Transverse colon (tissue), 4 donors: ENCODE measurements at places on chromosomes 16 and 17.
A peak's percentile ranks its signal among the peaks of the same experiment; 100 is the strongest.

DNA sequence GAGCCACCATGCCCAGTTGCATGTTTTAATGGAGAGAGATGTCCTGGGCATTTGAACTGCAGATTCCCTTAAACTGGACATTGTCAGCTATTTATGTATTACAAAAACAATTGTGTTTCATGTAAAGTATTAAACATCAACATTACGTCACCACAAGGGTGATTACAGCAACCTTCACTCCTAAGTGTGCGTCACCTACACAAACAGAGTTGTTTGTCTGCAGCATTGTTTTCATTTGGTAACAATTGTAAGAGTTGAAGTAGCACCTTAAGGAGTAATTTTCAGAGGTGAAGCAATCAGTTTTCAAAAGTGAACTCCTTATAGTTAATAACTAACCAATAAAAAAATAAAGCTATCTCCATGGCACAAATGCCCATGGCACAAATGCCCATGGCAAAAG lies 271.4 kb downstream of the IRX3 start:
- DNase-seq = no peak

DNA sequence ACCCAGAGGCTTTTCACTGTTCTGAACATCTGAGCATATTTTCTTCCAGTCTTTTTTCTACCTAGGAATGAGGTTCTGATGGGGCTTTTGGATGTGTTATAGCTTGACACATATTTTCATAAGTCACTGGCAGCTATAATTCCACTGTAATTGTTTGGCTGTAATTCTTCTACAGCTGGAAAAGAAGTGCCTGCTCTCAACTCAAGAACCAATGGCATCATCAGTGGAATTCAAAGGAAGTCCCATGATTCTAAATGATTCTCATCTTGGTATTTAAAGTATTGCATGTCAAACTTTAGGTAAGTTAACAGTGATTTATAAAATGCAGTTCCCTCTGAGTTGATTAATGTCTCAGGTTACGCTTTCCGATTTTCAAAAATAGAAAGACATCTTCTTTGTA lies 16.8 kb downstream of the WIPI1 start:
- DNase-seq = no peak

DNA sequence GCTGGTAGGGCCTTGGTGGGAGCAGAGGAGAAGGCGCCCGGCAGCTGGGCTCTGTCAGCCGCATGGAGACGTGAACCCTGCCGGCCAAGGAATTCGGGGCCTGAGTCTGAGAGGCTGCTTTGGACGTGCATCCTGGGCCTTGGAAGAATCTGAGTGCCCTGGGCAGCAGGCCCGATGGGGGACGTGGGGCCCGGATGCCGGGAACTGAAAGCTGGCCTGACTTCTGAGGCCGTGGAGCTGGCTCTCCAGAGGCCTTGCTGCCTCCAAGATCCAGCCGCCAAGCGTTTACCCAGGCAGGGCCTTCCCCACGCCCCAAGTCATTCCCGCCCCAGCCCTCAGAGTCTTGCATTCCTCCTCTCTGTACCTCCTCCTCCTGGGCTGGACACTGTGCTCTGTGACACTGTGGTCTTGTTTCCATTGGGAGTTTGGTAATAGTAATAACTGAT lies 37.2 kb downstream of the NKD1 start:
- peak; percentile 63 for DNase-seq

DNA sequence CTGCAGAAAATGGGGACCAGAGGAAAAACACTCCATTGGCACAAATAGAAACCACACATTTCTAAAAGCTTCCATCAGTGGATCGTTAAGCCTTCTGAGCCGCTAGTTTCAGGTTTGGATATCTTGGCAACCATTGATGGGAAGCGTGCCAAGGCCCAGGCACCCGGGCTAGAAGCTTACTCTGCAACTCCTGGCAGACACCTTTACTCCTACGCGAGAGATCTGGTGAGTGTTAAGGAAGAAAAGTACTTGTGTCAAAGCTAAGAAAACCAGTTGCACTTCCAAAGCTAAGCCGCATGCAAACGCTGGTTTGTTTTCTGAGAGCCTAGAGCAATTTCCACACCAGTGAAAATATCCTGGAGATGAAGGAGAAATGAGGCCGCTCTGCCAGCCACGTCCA lies 472.4 kb downstream of the PMP22 start:
- DNase-seq = peak; percentile 21

GRCh38 chr17:41382394-41382793 lies 288 bp upstream of the KRT34 start:
- no peak for DNase-seq

- peak; percentile 80 for DNase-seq
Observed at GRCh38 chr17:42744283-42744805, 496 bp downstream of the EZH1 start.

GRCh38 chr17:62388856-62389255 lies 8.5 kb downstream of the EFCAB3 start:
- no peak for DNase-seq

- DNase-seq = no peak
Observed at GRCh38 chr17:56641894-56642293, 48.4 kb downstream of the NOG start.

DNA sequence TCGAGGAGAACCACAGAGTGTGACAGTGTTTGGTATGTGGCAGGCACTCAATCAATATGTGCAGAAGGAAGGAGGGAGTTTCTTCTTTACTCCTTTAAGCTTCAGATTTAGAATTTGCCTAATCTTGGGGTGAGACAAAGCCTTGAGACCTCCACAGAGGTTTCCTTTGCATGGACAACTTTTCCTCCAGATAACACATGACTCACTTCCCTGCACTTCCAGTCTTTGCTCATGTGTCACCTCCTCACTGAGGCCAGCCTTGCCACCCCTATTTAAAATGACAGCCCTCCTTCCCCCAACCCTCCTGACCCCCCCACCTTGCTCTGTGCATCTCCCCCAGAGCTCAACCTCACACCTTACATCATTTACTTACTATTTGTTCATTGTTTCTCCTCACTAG lies 17.4 kb upstream of the NOS2 start:
- no peak for DNase-seq

DNA sequence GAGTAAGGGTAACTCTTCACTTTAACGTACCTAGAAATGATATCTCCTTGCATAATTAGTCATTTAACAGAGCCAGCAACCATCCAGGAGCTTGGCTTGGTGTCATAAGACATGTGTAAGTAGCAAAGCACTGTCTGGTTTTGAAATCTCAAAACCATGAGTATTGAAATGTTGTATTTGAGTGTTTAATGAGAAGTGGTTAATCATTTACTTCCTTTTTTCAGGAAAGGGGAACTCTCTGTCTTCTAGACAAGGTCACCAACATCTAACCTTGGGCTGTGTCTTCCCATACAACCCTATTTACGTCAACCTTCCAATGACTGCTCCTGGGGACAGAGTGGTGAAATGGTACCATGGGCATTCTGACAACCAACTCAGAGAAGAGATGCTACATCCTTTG lies 27.1 kb downstream of the PMP22 start:
- no peak for DNase-seq

DNA sequence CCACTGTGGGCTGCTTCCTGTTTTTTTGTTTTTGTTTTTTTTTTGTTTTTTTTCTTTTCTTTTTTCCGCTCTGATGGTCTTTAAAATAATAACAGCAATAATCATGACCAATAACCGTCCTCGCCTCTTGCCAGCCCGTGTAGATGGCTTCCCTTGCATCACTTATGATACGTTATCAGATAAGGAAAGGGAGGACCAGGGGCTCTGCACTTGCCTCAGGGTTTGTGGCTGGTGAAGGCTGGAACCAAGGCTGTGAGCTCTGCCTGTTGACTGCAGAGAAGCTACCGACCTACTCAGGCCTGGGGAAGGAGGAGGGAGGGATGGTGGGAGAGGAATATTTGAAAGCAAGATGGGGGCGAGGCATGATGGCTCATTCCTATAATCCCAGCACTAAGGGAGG lies 114.0 kb upstream of the SDK2 start:
- DNase-seq = no peak
